ENCODE measurements at places on chromosomes 4 and X.

DNA sequence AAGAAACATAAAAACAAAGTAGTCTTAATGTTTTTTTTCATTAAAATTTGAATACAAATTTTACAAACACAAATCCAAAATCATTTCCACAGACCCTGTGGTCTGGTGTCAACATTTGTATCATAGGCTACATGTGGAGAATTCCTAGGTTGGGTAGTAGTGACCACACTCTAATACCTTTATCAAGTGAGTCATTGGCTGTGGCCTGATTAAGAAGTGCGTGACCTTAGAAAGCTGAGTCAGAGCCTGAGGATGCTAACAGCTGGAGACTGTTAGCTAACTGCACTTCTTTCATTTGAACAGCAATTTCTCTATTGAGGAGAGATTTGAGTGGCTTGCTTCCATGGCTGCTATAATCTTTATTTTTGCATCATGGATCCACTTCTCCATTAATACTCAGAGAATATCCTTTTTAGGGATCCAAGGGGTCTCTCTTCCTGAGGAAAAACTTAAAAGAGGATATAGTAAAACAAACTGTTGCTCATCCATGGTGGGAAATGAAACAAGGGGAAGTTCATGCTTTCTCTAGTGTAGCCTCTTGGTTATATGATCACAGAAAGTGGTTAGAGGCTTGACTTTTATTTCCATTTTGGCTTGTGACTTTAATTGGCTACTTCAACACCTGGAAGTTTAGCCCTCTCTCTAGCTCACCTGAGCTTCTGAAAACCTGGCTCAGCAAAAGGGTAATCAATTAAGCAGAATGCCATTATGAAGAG lies 335.8 kb downstream of the PABPC4L start:
- no peak for DNase-seq

DNA sequence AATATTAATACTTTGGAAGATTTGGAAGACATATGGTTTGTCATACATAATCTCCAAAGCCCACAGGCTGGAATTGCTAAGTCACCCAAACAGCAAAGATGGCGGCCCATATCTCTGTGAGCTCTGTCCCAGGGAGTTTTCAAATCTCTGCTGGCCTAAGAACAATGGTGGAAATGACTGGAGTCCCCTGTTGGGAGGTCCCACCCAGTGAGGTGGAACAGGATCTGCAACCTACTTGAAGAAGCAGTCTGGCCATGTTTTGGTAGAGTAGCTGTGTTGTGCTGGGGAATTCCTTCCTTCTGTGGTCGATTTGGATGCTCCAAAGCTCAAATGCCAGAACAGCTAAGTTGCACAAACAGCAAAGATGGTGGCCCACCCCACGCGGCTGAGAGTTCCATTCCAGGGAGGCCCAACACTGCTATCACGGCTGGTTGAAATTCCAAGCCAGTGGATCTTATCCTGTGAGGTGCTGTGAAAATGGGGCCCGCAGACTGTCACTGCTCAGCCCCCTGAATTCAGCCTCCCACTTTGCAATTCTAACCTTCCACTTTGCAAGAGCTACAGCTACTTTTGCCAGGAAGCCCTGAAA lies 3.2 kb upstream of the UGT2B7 start:
- no peak for DNase-seq

GRCh38 chr4:73607375-73608033 lies 12.7 kb downstream of the RASSF6 start:
- no peak for DNase-seq

- DNase-seq = no peak
Measured at GRCh38 chrX:97011540-97011939, 127.8 kb downstream of the RPA4 start.

- DNase-seq = no peak
Measured at GRCh38 chr4:161704653-161705052, 459.1 kb downstream of the FSTL5 start.

DNA sequence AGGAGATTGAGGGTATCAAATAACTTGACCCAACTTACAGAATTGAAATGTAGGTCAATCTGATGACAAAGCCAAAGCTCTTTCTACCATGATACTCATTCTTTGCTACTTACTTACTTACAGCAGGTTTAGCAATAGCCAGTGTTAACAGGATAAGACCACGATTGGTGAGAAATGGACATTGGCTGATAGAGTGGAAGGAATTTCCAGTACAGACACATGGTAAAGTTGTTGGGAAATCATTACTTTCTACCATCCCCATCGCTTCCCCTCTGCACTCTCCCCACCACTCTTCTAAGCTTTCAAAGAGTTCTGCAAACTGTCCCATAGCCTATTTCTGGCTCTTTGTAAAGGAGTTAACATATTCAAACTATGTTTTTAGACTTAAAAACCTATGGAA lies 119.7 kb downstream of the CHRNA9 start:
- DNase-seq = no peak

GRCh38 chr4:112076919-112077608 lies 68.2 kb upstream of the FAM241A start:
- no peak for DNase-seq

DNA sequence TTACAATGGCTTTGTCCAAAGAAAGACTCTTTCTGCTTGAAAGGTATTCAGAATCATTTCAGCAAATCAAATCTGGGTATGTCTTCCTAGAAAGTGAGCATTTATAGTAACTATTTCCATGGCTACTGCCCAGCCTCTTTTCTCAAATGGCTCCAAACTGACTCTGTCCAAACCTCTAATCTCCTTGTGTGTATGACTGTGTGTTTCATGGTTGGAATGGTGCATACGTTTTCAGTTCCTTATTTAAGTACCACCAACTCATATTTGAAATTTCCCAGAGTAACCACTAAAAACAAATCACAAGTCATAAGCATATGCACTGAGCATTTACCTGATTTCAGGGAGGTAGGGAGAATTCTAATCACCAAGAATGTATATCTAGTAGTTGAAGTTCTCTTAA lies 106.0 kb downstream of the TMEM144 start:
- no peak for DNase-seq

DNA sequence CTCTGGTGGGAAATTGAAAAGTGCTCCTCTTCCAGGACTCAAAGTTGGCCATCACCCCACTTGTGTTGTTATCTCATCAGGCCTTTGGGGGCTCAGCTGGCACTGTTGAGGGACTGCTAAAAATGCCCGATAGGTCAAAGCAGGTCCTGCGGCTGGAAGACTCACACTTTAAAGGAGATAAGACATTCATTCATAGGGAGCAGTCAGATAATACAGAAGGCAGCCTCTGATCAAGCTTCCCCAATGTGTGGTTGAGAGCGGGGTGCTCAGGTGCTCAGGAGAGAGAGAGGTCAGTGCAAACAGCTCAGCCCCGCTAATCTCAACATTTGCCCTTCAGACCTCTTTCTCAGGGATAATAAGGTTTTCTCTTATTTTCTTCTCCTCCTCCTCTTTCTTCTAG lies 70.3 kb downstream of the TMEM154 start:
- DNase-seq = no peak

- no peak for DNase-seq
Measured at GRCh38 chrX:100973411-100973810, 3.9 kb downstream of the ARL13A start.

DNA sequence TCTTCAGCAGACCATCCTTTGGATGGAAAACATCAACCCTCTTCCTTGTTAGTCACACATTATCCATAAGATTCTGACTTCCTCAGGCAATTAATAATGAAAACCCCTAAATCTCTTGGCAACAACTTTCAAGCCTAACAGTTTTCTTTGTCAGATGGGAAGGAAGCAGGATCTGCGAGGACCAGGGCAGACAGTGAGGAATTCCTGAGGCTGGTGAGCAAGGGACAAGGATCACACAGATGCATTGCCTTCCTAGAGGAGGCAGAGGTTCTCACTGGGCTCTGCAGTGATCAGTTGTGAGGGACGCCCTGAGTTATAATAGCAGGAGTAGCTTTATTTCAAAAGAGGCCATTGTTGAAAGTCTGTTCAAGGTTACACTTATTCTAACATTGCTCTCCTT lies 195.4 kb downstream of the SLIT2 start:
- no peak for DNase-seq

DNA sequence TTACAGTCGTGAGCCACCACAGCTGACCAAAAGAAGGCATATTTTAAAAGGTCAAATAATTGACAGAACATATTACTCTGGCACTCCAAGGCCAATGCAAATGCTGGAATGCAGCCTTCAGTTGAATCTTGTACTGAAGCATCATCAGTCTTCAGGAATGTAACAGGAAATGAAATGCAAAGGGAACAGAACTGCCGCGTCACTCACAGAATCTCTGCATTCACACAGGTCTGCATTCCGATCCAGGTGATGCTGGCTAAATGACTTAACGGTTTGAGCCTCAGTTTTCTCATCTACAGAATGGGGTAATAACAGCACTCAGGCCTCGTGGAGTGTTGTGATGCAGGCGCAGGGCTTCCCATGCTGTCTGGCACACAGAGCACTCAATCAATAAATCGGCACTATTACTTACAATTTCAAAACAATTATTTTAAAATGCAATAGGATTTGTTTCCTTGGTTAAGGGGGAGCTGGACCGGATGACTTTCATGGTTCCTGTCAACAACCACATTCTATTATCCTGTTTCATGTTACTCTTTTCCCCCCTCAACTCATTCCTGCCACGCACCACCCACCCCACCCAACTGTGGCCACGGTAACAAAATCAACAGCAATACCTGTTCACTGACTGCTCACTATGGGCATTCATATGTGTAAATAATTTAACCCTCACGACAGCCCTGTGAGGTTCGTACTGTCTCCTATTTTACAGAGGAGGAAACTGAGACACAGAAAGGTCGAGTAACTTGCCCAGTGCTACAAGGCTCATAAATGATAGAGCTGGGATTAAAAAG lies 32.4 kb downstream of the IGFBP7 start:
- DNase-seq = no peak

GRCh38 chr4:123361195-123361861 lies 35.3 kb upstream of the SPRY1 start:
- DNase-seq = no peak

GRCh38 chr4:85607624-85608023 lies 132.7 kb downstream of the ARHGAP24 start:
- DNase-seq = no peak

- no peak for DNase-seq
Measured at GRCh38 chrX:44978976-44979375, 106.0 kb downstream of the KDM6A start.

DNA sequence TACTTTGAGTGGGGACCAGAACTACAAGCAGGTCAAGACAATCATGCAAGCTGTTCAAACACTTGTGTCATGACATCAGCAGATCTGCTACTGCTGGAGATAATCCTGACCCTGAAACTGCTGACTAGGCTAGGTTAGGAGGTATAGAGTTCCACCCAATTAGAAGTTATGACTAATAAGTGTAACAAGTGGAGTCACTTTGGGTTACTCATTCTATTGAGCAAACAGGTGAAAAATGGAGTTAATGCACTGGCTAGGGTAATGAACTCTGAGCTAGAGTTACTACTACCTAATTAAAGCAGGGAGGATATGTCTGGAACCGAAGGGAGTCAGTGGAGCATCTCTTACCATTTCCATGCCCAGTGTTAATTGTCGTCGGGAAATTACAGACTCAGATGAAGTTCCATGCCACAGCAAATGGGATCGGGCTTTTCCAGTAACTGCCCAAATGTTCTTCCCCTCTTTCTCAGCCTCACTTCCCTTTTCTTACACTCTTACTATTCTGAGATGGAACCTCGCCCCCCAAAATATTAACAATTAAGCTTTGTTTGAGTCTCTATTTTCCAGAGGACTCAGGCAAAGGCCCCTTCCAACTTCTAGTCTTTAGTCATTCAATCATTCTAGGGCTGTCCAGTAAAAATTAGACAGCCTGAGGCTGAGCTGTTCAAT lies 19.8 kb upstream of the MANBA start:
- DNase-seq = no peak

DNA sequence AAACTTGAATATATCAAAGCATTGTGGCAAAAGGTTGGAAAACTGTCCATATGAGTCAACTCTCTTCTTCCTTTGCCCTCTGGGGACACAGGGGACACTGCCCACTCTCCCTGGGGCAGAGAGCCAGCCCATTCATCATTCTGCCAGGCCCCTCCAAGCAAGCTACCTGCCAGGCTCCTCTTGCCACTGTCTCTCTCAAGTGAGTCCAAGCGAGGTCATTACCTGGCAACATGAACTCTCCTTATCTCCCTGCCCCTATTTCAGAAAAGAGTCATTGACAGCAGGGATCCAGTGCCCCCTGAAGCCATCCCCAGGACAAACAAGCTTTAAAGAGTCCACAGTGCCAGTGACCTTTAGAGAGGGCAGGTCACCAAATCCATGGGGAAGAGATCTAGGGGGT lies 312.7 kb upstream of the PPARGC1A start:
- DNase-seq = no peak

GRCh38 chr4:162056990-162057389 lies 106.8 kb downstream of the FSTL5 start:
- DNase-seq = no peak

GRCh38 chrX:13341491-13342101 lies 21.7 kb upstream of the ATXN3L start:
- no peak for DNase-seq

DNA sequence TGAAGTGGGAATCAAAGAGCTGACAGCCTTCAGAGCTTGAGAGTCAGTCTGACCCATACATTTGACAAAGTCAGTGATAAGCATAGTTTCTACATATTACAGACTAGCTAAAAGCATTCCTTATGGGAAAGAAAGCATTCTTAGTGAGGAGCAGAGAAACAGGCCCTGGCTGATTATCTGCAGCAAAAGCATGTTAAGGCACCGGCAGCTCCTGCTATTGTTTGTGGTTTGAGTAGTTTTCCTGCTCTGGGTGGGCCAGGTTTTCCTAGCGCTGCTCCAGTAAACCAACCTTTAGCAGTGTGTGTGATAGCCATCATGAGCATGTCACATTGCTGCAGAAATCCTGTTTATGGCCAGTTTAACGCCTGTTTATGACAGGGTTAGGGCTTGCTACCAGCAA lies 51.6 kb upstream of the WDR1 start:
- DNase-seq = no peak

GRCh38 chr4:111930659-111931058 lies 214.6 kb upstream of the FAM241A start:
- no peak for DNase-seq
